ENCODE measurements at places on chromosomes 3 and 15.

DNA sequence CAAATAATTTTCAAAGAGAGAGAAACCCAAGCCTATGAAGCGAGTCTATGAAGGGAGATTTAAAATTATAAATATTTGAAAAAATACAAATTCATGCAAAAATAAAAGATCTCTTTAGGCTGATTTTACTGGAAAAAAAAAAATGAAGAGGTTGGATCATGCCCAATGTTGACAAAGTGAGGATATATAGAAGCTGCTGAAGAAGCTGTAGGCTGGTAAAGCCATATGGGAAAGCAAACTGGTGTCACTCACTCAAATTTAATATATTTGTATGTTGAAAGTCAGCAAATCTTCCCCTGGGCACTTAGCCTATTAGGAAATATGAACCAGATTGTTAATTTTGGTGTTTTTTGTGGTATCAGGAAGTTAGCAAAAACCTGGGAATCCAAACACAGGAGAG is 61.8 kb upstream of the BCHE start:
- no peak for DNase-seq

GRCh38 chr3:143241481-143241951 is 121.9 kb downstream of the CHST2 start:
- DNase-seq = no peak

DNA sequence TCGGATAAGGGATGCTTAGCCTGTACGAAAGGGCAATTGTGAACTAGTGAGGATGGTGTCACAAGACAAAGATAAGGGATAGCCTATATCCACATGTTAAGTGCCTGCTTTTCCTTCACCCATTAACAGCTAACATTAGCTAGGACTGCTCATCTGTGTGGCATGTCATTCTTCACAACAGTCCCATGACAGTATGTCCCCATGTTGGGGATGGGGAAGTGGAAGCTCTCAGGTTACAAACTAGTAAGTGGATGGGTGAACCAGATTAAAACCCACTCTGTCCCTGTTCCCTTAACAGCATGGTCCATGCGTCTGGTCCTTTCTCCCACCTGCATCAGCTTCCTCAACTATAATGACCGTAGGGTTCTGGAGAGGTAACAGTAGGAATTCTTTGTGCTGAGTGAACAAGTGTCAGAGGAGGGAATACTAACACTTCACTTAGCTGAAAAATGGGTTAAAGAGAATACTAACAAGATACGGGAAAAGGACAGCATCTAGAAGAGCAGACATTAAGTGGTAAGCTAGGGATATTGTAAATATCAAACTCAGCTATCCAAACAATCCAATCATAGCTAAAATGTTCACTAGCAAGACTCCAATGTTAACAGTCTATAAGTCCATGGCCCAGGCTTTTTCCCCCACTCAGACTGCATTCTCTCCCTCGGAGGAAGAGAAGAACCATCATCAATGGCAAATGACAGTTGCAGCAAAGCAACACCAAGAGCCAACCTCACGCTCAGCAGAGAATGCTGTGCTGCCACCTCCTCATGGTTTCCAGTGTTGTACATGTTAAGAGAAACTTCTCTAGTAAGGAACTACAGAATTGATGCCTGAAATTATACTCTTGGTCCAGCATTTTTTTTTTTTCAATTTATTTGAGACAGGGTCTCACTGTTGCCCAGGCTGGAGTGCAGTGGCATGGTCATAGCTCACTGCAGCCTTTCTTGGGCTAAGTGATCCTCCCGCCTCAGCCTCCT is 5.0 kb downstream of the RPLP1 start:
- peak; percentile 50 for DNase-seq

- no peak for DNase-seq
Observed at GRCh38 chr3:78855190-78855589, 912.6 kb downstream of the ROBO1 start.

GRCh38 chr15:63422891-63423590 is 41.4 kb upstream of the CA12 start:
- no peak for DNase-seq

- DNase-seq = no peak
Observed at GRCh38 chr3:5294356-5294755, 106.8 kb downstream of the EDEM1 start.
